ENCODE measurements at places on chromosomes 6 and 20. TPM values are rescaled to one million over a fixed set of nuclear protein-coding genes. Genes with fewer than 3 reads are reported as not detected.

GRCh38 chr6:85346196-85346595 lies 103.7 kb upstream of the NT5E start:
- no peak for DNase-seq

SLC35D3 gene
- total RNA-seq: not detected

ULBP1 gene
- 0.13 TPM for total RNA-seq

- DNase-seq: peak; percentile 73
Measured at GRCh38 chr20:4814696-4815252, 93.1 kb downstream of the PRND start.

SLC17A1 gene
- not detected for total RNA-seq

GRCh38 chr6:143608906-143609305 lies 68.9 kb upstream of the PHACTR2 start:
- DNase-seq: no peak

- DNase-seq: no peak
Measured at GRCh38 chr20:20894280-20894679, 181.8 kb upstream of the RALGAPA2 start.

KHDRBS2 gene
- not detected for total RNA-seq

DNA sequence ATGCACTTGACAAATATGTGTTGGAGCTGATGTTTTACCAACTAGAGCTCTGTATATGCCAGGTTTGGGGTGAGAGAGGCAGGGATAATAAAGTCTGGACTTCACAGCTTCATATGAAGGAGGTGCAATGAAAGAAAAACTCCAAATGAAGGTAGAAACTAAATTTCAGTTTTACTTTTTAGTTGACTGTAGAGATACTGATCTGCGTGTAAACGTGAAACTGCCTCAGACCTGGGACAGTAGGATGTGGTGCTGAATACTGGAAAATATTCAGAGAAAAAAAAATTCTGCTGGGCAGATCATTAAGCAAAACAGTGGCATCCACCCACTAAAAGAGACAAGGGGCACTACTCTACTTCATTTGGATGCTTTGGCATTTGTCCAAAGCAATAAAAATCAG lies 94.5 kb downstream of the BACH2 start:
- no peak for DNase-seq

DNA sequence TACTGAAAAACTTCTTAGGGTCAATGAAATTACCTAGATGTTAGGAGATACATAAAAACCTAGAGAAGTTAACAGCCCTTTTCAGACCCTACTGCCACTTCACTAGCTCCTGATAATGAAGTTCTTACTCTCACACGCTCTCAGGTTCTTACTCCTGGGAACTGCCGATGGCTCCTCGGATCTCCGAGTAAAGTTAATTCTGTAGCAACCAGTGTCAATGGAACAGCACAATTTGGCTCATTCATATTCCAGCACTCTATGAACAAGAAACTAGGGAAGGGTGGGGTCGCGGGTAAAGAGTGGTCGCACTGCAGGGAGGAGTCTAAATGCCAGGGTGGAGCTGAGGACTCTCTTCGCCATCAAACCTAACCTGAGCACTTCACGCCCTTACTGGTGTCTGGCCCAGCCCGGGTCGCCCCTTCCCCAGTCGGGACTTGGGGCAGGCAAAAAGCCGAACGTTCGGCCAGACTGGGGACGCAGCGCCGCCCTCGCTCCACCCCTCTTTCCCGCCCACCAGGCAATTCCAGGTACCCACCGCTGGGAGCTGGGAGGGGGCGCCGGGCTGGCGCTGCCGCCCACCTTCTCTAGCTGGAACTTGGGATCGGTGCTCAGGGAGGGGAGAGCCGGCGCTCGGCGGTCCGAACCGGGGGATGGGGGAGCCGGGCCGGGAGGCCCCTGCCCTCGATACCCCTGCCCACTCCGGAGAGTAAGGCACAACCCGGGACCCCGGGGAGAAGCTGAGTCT lies 744 bp downstream of the RAB23 start:
- peak; percentile 71 for DNase-seq

GRCh38 chr6:72646604-72647485 lies 25.0 kb downstream of the KCNQ5 start:
- no peak for DNase-seq

DNA sequence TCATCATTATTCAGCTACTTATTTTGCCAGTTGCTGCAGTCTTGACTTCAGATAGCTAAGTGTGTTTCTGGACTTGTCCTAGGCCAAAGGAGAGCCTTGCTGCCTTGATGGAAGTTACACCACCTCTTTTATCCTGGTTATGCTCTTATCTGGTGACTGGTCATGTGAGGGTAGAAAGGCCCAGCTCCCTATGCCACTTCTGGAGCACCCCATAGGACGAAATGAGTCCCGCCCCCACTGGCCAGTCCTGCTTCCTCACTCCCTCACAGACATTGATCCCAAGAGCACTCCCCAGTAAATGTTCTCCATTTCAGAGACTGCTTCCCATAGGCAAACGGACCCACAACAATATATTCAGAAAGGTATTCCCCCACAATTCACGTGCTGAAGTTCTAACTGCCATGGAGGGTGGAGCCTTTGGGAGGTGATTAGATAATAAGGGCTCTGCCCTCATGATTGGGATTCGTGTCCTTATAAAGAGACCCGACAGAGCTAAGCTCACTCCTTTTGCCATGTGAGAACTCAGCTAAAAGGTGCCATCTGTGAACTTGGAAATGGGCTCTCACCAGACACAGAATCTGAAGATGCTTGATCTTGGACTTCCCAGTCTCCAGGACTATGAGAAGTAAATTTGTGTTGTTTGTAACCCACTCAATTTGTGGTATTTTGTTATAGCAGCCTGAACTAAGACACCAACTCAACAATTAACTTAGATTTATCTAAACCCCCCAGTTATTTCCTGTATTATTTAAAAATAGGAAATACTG lies 21.5 kb upstream of the ELOVL2 start:
- DNase-seq: no peak

BMP5 gene
- 2.4 TPM for total RNA-seq

DNA sequence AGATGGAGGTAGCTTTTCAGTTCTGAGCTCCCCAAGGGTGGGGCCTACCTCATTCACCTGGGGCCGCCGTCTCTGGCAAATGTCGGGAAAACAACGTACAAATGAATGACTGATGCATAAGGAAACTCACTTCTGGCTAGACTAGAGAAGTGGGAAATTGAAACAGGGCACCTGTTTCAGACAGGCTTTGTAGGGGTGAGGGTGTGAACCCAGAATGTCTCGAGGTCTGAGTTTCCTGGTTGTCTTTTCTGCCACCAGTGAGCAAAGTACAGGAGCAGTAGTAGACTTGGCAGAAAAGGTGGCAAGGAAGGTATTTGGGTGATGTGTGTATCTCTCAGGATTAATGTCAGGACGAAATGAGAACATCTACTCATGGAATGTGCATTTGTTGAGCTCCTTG lies 308.5 kb downstream of the CLIC5 start:
- DNase-seq: no peak

GRCh38 chr6:129370268-129370916 lies 339.6 kb downstream of the ARHGAP18 start:
- DNase-seq: peak; percentile 33

- no peak for DNase-seq
Measured at GRCh38 chr6:108561742-108562502, 1.2 kb downstream of the FOXO3 start.

- DNase-seq: no peak
Measured at GRCh38 chr6:160678744-160679401, 14.8 kb upstream of the LPA start.

MAS1 gene
- not detected for total RNA-seq

Measured in Right ventricle myocardium superior (tissue), 1 donor.